G401 (cell line): ENCODE measurements at places on chromosomes 1 and 21. TPM values are rescaled to one million over a fixed set of nuclear protein-coding genes. Genes with fewer than 3 reads are reported as not detected.

DNA sequence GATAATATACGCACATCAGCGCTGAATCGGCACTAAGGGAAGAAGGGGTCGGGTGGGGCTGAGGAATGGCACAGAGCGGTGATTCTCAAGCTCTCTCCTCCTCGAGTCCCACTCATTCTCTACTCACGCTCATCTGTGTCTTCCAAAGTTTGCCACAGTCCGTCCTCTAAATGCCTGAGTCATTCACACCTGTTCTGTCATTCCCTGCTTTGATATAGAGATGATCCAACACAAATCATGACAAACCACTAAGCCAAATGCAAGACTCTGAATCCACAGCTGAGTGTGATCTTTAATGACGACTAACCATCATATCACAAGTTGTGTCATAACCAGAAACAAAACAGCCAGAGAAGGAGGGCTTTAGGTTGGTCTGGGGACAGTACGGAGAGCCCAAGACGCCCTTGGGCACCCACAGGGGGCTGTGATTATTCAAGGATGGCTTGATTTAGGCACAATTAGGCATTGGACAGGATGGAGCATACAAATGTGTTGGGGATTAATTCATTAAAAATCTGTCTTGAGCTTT, 501.5 kb downstream of the KIF26B start:
- DNase-seq: no peak

DNA sequence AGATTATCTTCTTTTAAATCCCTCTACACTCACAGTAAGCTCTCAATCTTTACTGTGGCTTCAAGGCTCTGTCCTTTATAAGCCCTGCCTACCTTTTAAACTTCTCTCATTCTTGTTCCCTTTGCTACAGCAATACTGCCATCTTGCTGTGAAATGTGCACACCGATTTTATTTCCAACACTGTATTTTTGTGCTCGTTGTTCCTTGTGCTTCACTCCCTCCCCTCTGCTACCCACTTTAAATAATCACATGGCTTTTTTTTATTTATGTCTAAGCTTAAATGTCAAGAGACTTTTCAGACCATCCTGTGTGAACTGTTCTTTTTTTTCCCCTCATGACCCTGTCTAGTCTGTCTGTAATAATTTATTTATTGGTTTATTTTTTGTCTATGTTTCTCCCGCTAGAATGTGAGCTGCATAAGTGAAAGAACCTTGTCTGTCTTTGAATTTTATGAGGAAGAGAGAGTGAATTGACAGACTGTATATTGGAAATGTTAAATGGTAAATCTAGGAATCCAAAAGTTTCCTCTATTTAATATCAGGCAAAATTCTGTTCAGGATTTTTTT, 45.7 kb downstream of the ABCD3 start:
- peak; percentile 29 for DNase-seq

SYCP1 gene
- not detected in 2 replicates for total RNA-seq

FOXD3 gene
- 0.06 TPM in 1 of 2 replicates, not detected in the other for total RNA-seq

RGSL1 gene
- total RNA-seq: not detected in 2 replicates

DNA sequence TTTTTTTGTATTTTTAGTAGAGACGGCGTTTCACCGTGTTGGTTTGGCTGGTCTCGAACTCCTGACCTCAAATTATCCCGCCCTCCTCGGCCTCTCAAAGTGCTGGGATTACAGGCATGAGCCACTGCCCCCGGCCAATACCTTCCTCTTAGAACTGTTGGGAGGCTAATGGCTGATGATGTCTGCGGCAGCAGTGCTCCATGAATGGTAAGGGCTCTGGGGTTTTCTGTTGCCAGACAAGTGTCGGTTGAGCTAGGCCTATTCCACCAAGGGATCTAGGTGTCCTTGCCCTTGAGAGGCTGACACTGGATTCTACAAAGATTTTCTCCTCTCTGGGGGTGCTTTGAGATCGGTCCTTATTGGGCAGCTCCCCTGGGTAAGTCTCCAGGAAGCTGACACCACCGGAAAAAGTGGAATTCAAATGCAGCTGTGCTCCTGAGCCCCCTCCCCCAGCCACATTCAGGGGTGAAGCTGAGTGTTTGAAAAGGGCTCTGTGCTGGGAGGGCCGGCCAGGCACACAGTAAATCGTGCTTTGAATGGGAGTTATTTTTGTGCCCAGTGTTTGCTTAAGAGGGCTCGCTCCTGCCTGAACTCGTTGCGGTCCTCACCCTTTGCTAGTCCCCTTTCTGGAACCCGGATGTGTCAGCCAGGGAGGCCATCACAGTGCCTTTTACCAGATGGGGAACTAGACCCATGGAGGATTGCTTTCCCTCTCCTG, 5.2 kb downstream of the SOX13 start:
- no peak for DNase-seq

- DNase-seq: peak; percentile 24
Measured at GRCh38 chr21:29078869-29079767, 5.7 kb upstream of the CCT8 start.

OR2T11 gene
- not detected in 2 replicates for total RNA-seq

DNA sequence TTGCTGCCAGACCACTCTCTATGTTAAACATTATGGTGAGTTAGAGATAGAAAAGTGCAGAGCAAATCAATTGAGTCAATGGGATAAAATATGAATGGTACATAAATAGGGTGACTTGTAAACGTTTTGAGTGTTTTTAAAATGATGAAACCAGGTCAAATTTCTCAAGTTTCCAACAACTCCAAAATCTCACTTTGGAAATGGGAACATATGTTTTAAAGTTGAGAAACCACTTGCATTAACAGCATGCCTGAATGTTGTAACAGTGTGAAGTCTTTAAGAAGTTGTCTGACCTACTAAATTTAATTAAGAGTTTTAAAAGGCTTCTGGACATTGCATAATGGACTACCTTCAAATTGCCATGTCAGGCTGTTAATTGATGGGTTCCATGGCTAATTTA, 33.6 kb upstream of the RAVER2 start:
- no peak for DNase-seq

CFAP107 gene
- not detected in 2 replicates for total RNA-seq

DIO1 gene
- total RNA-seq: not detected in 2 replicates

LEMD1 gene
- 13.2 and 15.0 TPM in 2 replicates for total RNA-seq

GRCh38 chr1:2199042-2199810, 4.7 kb upstream of the FAAP20 start:
- no peak for DNase-seq

LMO4 gene
- 0.24 and 1.7 TPM in 2 replicates for total RNA-seq

NPHS2 gene
- not detected in 2 replicates for total RNA-seq

DNA sequence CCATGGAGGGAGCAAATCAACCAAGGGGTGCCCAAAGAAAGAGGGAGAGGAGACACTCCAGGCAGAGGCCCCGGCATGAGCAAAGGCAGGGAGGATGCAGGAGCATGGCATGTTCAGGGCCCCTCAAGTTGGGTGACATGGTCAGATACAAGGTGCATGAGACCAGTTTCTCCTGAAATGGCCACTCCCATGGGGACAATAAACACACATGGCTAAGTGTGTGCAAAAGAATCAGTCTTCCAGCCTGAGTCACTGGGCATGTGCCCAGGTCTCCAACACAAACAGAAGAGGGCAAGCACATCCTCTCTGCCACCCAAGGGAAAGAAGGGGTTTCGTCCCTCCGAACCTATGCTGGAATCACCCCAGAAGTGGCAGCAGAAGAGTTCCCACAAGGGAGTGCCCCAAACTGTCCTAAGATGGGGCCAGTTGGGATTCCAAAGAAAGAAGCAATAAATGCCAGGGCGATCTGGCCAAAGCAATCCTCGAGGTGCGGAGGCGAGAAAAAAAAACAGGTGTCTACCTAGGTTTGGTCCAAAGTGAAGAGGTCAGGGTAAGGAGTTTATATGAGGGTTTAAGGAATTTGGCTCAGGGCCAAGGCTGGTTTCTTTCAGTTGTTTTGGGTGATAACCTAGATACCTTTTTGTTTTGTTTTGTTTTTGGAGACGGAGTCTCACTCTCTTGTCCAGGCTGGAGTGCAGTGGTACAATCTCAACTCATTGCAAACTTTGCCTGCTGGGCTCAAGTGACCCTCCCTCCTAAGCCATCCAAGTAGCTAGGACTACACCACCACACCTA, 13.2 kb downstream of the CASP9 start:
- no peak for DNase-seq

RUNX3 gene
- 0.17 TPM in 1 of 2 replicates, not detected in the other for total RNA-seq

DNA sequence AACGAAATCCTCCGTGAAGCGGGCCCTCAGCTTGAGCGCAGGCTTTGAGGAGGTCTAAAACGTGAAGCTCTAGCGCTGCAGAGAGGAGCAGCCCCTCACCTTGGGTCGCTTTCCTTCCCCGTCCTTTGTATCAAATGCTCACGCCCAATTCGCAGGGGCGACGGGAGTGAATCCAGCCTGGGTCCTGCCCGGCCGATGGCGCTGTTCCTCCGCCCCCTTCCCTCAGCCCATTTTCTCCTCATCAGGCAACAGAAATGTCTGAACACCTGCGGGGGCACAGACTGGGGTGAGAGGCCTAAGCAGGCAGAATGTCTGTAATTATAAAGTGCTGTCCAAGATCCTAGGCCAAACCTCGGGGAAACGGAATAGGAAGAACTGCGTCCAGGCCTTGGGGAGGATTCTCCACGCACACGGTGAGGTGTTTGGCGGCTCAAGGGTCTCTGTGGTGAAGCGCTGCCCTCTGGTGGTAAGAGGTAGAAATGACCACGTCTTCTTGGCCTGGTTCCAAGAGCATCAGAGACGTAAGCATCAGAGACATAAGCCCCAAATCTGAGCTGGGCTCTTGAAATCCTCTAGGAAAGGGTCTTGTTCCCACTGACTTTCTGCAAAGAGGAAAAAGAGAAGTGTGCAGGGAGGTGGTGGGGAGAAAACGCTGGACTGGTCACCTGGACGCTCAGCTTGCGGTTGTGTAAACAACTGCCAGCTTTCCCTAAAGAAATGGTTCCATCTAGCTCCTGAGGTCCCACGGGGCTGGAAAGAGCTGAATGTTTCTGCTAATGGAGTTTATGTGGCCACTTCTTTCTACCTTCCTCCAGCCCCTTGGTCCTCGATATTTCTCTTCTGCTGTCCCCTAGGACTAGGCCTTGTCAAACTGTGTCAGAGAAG, 92.1 kb upstream of the CD53 start:
- peak; percentile 85 for DNase-seq

- DNase-seq: no peak
Measured at GRCh38 chr1:186540521-186540920, 79.6 kb upstream of the PDC start.

- DNase-seq: peak; percentile 87
Measured at GRCh38 chr1:46041974-46042373, 90.5 kb downstream of the PIK3R3 start.

STIL gene
- 16.1 and 23.8 TPM in 2 replicates for total RNA-seq

OR2L8 gene
- total RNA-seq: not detected in 2 replicates

- DNase-seq: no peak
Measured at GRCh38 chr1:36836196-36836883, 198.0 kb downstream of the GRIK3 start.

GRCh38 chr1:90027281-90027680, 32.4 kb downstream of the ZNF326 start:
- DNase-seq: no peak

- peak; percentile 65 for DNase-seq
Measured at GRCh38 chr1:29282924-29283803, 46.8 kb downstream of the PTPRU start.

- no peak for DNase-seq
Measured at GRCh38 chr1:229751610-229752009, 125.6 kb downstream of the URB2 start.

DNA sequence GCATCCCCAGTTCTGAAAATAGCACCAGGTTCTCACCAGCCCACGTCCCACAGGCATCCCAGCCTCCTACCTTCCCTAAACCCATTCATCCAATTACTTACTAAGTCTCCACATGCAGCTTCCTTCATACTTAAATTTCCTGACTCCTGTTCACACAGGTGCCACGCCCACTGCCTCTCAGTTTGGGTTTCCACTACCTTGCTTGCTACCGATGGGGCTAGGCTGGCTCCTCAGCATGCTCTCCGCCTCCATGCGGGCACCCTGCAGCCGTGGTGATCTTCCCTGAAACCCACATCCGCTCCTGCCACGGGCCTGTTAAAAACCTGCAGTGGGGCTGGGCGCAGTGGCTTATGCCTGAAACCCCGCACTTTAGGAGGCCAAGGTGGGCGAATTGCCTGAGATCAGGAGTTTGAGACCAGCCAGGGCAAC, 70.4 kb upstream of the ANGPTL1 start:
- no peak for DNase-seq

DNA sequence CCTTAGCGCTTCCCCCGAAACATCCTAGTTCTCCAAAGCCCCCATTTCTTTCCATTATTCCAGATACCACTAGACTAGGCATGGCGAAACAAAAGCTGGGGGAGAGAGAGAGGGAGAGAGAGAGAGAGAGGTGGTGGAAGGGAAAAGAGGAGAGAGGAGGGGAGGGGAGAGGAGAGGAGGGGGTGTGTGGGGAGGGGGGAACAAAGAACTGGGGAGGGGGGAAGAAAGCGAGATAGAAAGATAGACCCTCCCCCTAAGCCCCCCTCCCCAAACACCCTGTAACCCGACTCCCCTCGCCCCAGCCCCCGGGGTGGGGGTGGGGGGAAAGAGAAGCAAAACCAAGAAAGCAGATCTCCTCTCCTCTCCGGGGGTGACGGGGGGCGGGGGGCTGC, 352 bp downstream of the MEX3A start:
- no peak for DNase-seq

CHD5 gene
- total RNA-seq: 12.0 and 13.5 TPM in 2 replicates

LCE1E gene
- total RNA-seq: not detected in 2 replicates
